ENCODE measurements at places on chromosomes 1 and 21. TPM values are rescaled to one million over a fixed set of nuclear protein-coding genes. Genes with fewer than 3 reads are reported as not detected.

Gene ACKR1
- total RNA-seq: not detected

Gene POLR3GL
- 19.6 TPM for total RNA-seq

Gene CNIH3
- 11.2 TPM for total RNA-seq

Gene RUNX1
- 48.5 TPM for total RNA-seq

Gene ADAMTSL4
- 7.7 TPM for total RNA-seq

Gene C4BPA
- total RNA-seq: not detected

Gene GREM2
- not detected for total RNA-seq
